ENCODE measurements at places on chromosomes 13 and 19. TPM values are rescaled to one million over a fixed set of nuclear protein-coding genes. Genes with fewer than 3 reads are reported as not detected.

Gene LILRA5
- total RNA-seq, result not detected

Gene ZNF541
- 1.1 TPM for total RNA-seq

Gene ZNF729
- total RNA-seq, result not detected

Gene NLRP4
- total RNA-seq, result not detected

Gene LILRA6
- total RNA-seq, result 1.6 TPM

Gene STOML3
- not detected for total RNA-seq

- no peaks in the 10 kb centered on the region for H3K36me3 ChIP-seq
- H3K4me3 ChIP-seq, result no peak overlapping the region
- H3K27ac ChIP-seq, result peak overlapping the region; percentile 75
- H3K4me1 ChIP-seq, result peaks cover 18% of the 10 kb centered on the region
- no peaks in the 10 kb centered on the region for H3K27me3 ChIP-seq
Measured at GRCh38 chr13:100644371-100644770, 30.2 kb downstream of the TMTC4 start.

DNA sequence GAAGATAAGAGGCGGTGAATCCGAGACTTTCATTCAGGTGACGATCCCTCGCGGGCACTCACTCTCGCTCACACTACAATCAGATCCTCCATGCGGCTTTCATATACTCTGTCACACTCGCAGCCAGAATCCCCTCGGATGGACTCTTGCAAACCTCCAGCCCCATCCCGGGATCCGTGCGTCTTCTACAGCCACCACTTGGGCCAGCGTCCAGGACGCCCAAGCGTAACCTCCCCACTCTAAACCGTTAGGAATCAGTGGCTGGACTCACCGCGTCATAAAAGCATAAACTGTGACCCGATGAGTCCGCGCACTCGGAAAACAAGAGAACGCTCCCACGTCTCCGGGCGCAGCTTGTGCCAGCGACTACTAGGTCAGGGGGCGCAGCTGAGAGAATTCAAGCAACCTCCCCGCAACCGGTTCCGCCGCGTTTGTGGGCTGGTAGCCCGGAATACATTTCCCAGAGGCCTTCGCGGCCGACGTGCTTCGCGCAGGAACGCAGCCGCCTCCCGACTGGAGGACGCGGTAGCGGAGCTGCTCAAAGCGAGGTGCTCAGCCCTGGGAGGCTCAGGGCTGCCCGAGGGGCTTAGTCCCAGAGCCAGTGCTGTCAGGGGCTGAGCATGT is 27.6 kb downstream of the ZNF607 start:
- H3K27me3 ChIP-seq, result no peaks in the 10 kb centered on the region
- H3K4me1 ChIP-seq, result no peaks in the 10 kb centered on the region
- no peaks in the 10 kb centered on the region for H3K36me3 ChIP-seq
- peak overlapping the region; percentile 70 for H3K4me3 ChIP-seq
- peak overlapping the region; percentile 57 for H3K27ac ChIP-seq

GRCh38 chr13:26677156-26677555 is 83.4 kb downstream of the GPR12 start:
- no peak for DNase-seq
- H3K4me3 ChIP-seq, result no peak overlapping the region
- no peak overlapping the region for H3K27ac ChIP-seq
- H3K27me3 ChIP-seq, result no peaks in the 10 kb centered on the region
- peaks cover 9% of the 10 kb centered on the region for H3K4me1 ChIP-seq
